ENCODE measurements at places on chromosomes 6 and 20. TPM values are rescaled to one million over a fixed set of nuclear protein-coding genes. Genes with fewer than 3 reads are reported as not detected.

DNA sequence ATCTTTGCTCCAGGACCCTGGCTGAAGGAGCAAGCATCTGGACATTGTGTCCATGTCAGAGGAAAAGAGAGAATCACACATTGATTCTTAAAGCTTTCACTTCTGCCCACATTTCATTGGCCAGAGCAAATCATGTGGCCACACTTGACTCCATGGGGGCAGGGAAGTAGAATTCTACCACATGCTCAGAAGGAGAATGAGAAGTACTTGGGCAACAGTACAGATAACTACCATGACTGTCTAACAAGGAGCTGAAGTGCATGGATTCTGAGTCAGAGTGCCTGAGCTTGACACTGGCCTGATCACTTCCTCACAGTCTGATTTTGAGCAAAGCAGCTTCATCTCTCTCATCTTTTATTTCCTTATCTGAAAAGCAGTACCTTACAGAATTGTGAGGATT, 38.6 kb downstream of the GHRH start:
- DNase-seq = no peak

GRCh38 chr6:113411011-113411410, 446.1 kb upstream of the MARCKS start:
- no peak for DNase-seq

GRCh38 chr6:10511477-10511876, 9.7 kb upstream of the GCNT2 start:
- DNase-seq = no peak

GRCh38 chr6:44511126-44511525, 123.6 kb downstream of the CDC5L start:
- DNase-seq = no peak

Gene TSBP1
- not detected for total RNA-seq

Data from activated CD8-positive, alpha-beta T cell treated with anti-CD3 and anti-CD28 coated beads for 36 hours (primary cell).